ENCODE measurements at places on chromosomes 12 and 14. TPM values are rescaled to one million over a fixed set of nuclear protein-coding genes. Genes with fewer than 3 reads are reported as not detected.
A peak's percentile ranks its signal among the peaks of the same experiment; 100 is the strongest.

GRCh38 chr12:111405859-111406473 lies at the start of gene SH2B3:
TSS of gene SH2B3 (plus strand) at chr12:111405923. CDS start at chr12:111418146, 12,223 bp downstream.
- peaks cover 35% of the 10 kb centered on the region for H3K4me1 ChIP-seq
- DNase-seq = no peak
- H3K27ac ChIP-seq = peak within 1 kb of the TSS; percentile 87
- H3K36me3 ChIP-seq = no peaks in the 10 kb centered on the region

DNA sequence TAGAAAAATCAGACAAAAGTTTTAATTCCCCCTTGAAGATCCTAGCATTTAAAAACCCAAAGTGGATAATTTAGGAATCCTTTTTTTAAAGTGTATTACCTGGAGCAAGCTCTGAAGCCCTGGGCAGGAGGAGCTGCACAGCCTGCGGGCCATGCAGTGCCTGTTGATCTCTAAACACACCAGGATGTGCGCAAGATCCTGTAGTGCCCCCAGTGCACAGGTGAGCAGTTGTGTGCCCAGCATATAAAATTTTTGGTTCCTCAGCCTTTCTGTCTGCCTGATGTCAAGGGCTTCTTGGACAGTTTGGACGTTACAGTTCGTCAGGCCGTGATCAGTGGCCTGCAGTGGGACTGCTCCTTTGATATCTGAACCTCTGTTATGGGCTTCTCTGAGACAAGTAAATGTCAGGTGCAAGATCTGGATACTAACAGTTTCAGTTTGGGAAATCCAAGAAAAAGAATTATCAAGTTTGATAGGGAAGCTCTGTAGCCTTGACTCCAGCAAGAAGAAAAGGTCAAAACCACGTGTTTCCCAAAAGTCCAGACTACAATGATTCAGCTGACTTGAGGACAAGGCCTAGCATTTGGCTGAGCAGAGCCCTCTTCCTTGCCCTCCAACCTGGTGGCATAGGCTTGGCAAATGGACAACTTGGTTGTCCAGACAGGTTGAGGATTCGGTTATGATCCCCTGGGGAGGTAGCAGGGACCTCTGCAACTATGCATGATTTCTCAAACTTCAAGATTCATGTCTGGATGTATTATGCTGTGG lies 1.0 kb downstream of the ATXN7L3B start:
- peaks cover 18% of the 10 kb centered on the region for H3K4me1 ChIP-seq
- DNase-seq = no peak
- H3K27me3 ChIP-seq = no peaks in the 10 kb centered on the region
- H3K4me3 ChIP-seq = peak overlapping the region; percentile 81
- H3K27ac ChIP-seq = peak overlapping the region; percentile 92

PAWR gene
- 338 TPM for total RNA-seq

- no peak for DNase-seq
- H3K27me3 ChIP-seq = no peaks in the 10 kb centered on the region
- no peaks in the 10 kb centered on the region for H3K36me3 ChIP-seq
- no peak overlapping the region for H3K27ac ChIP-seq
- H3K4me3 ChIP-seq = no peak overlapping the region
- peaks cover 2% of the 10 kb centered on the region for H3K4me1 ChIP-seq
Observed at GRCh38 chr14:96803958-96804357, 6.8 kb downstream of the VRK1 start.

PRB2 gene
- total RNA-seq = not detected

DNA sequence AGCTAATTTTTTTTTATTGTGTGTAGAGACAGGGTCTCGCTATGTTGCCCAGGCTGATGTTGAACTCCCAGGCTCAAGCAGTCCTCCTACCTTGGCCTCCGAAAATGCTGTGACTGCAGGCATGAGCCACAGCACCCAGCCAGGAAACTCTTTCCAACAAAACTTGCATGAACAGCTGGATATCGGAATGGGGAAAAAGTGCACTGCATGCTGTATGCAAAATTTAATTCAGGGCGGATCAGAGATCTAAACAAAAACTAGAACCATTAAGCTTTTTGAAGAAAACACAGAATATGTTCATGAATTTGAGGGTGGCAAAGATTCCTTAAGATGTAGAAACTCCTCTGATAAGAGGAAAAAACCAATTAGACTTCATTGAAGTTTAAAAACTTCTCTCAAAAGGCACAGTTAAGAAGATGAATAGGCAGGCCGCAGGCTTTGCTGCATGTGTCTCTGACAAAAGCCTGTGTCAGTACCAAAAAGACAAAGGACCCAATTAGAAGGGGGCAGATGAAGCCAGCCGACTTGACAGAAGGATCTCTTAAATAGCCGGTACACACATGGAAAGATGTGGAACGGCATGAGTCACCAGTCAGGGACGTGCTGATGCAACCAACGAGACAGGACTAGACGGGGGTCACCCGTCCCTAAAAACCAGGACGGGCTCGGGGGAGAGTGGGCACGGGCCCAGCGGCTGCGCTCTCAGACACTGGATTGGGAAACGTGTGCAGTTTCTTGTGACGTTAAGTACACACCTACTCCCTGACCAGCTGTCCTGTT lies 34.8 kb upstream of the MMP17 start:
- no peak for DNase-seq
- no peaks in the 10 kb centered on the region for H3K27me3 ChIP-seq
- H3K36me3 ChIP-seq = peaks cover 24% of the 10 kb centered on the region
- no peak overlapping the region for H3K4me3 ChIP-seq

DNA sequence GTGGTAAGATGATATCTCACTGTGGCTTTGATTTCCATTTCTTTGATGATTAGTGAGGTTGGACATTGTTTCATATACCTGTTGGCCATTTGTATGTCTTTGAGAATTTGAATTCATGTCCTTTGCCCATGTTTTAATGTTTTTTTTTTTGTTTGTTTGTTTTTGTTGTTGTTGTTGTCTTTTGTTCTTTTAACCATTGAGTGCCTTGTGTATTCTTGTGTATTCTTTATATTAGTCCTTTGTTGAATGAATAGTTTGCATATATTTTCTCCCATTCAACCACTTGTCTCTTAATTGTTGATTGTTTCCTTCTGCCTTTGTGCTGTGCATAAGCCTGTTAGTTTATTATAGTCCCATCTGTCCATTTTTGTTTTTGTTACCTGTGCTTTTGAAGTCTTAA lies 71.9 kb downstream of the FBXO33 start:
- H3K27me3 ChIP-seq = no peaks in the 10 kb centered on the region
- H3K27ac ChIP-seq = no peak overlapping the region
- DNase-seq = no peak
- H3K4me1 ChIP-seq = no peaks in the 10 kb centered on the region
- H3K4me3 ChIP-seq = no peak overlapping the region

ANKRD33 gene
- 0.19 TPM for total RNA-seq

DNA sequence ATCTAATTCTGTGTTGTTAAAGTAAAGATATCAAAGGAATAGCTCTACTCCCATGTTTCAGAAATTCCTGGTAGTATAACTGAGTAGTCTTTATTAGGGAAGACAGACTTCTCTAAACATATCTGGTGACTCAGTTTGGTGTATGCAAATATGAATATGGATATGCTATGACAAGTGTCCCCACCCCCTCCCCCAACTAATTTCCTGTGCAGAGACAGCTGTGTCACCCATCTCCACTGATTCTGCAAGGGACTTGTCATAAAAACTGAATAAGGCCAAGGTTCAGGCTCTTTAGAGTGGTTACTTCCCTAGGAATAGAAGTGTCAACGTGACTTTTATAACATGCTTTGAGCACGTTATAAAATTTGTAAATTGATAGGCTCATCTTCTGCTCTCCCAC lies 429.1 kb downstream of the DAD1 start:
- no peak for DNase-seq
- no peaks in the 10 kb centered on the region for H3K36me3 ChIP-seq
- H3K4me3 ChIP-seq = no peak overlapping the region
- no peaks in the 10 kb centered on the region for H3K27me3 ChIP-seq

CLEC4C gene
- total RNA-seq = not detected

GRCh38 chr12:89393551-89394121 lies 41.3 kb upstream of the DUSP6 start:
- H3K4me1 ChIP-seq = no peaks in the 10 kb centered on the region
- no peak overlapping the region for H3K4me3 ChIP-seq
- DNase-seq = no peak
- no peak overlapping the region for H3K27ac ChIP-seq

SDS gene
- not detected for total RNA-seq

GRCh38 chr14:73678698-73679097 lies 33.9 kb downstream of the DNAL1 start:
- H3K27ac ChIP-seq = no peak overlapping the region
- no peaks in the 10 kb centered on the region for H3K27me3 ChIP-seq
- H3K4me3 ChIP-seq = no peak overlapping the region
- H3K4me1 ChIP-seq = no peaks in the 10 kb centered on the region

GRCh38 chr12:5138256-5138655 lies 94.6 kb downstream of the KCNA5 start:
- no peak overlapping the region for H3K4me3 ChIP-seq
- H3K4me1 ChIP-seq = peaks cover 4% of the 10 kb centered on the region

DNA sequence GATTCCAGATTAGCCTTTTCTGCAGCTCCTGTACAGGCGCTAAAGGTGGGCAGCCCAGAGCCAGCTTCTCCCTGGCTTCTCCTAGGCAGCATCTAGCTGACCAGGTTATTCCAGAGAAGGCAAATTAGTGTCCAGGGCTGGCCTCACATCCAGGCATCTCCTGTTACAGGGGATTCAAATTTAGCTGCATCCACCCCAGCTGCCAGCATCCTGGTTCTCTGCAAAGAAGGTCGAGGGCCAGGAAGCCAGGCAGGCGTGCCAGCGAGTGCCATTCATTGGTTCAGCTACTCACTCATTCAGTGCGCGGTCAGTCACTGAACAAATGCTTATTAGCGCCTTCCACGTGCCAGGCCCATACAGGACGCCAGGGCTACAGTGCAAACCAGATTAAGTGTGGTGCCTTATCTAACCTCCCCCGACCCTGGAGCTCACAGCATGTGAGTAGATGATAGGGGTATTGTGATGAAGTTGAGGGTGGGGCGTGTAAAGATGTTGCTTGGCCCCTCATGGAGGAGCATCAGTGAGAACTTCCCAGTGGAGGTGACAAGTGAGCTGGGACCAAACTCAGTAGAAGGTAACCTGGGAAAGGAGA lies 15.7 kb upstream of the FAM222A start:
- DNase-seq = no peak
- no peaks in the 10 kb centered on the region for H3K27me3 ChIP-seq
- no peak overlapping the region for H3K27ac ChIP-seq
- H3K36me3 ChIP-seq = no peaks in the 10 kb centered on the region
- H3K4me3 ChIP-seq = no peak overlapping the region
- no peaks in the 10 kb centered on the region for H3K4me1 ChIP-seq

DNA sequence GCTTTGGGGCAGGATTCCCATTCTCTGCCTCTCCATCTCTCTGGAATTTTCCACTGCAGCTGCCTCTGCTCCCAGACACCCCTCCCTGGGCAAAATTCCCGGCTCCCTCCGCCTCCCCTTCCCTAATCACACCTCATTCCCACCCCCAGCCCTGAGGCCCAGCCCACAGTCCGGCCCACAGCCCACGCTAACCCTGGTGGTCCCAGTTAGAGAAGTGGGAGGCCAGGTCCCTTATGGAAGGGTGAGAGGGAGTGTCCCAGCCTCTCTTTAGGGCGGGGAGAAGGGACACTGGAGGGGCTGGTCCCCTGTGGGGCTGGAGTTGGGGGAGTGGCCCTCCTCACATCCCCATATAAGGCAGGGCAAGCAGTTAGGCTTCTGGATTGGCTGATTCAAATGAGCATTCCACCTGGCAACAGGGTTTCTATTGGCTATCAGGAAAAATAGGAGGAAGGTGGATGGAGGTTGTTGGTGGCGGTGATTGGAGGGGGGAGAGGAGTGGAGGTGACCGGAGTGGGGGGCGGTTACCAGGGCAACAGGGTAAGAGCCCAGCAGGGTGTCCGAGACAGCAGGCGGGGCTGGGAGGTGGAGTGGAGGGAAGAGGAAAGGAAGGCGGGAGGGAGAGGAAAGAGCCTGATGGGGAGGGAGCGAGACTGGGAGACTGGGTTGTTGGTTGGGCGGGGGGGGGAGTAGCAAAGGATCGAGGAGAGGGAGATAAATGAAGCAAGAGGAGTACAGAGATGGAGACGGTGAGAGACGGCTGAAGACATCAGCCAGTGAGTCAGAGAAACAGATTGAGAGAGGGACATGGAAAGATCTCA lies 1.9 kb upstream of the PTMS start:
- no peaks in the 10 kb centered on the region for H3K36me3 ChIP-seq
- peak overlapping the region; percentile 98 for H3K4me3 ChIP-seq
- DNase-seq = peak; percentile 94
- peak overlapping the region; percentile 77 for H3K27ac ChIP-seq
- no peaks in the 10 kb centered on the region for H3K27me3 ChIP-seq

GRCh38 chr12:13179211-13180074 lies 17.1 kb upstream of the EMP1 start:
- peak overlapping the region; percentile 37 for H3K4me3 ChIP-seq
- no peak for DNase-seq
- H3K27me3 ChIP-seq = no peaks in the 10 kb centered on the region
- no peaks in the 10 kb centered on the region for H3K4me1 ChIP-seq
- no peak overlapping the region for H3K27ac ChIP-seq

ESRRB gene
- 0.48 TPM for total RNA-seq

GRCh38 chr14:95260537-95261361 lies 59.0 kb downstream of the CLMN start:
- H3K36me3 ChIP-seq = no peaks in the 10 kb centered on the region
- H3K4me1 ChIP-seq = peaks cover 20% of the 10 kb centered on the region
- DNase-seq = no peak

CCDC175 gene
- total RNA-seq = 0.19 TPM

DNA sequence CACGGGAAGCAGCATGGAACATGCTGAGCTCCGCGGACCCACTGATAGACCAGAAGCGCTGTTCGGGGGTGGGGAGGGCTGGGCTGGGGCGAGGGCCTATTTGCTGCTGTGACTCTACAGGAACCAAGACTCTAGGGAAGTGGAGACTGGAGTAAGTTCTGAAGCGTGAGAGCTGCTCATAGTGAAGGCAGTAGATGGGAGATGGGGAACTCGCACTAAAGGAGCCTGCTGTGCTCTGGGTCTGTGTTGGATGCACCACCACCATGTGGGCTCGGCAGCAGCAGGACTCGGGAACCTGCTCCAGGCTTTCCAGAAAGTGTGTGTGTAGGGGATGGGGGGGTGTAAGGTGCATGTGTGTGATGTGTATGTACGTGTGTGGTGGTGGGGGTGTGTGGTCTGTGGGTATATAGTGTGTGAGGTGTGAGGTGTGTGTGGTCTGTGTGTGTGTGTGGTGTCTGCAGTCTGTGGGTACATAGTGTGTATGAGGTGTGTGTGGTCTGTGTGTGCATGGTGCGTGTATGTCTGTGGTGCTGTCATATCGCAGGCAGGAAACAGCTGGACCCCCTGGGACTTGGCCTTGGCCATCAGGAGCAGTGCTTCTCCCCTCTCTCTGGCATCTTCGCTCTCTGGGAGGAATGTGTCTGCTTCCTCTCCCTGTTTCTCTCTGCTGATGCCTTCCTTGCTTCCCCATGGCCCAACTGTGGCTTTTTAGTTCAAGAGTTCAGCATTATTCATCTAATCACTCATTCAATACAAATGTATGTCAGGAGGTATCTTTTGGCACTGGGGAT lies 378.9 kb downstream of the FUT8 start:
- no peak for DNase-seq
- H3K27me3 ChIP-seq = no peaks in the 10 kb centered on the region
- no peak overlapping the region for H3K4me3 ChIP-seq

- H3K27ac ChIP-seq = no peak overlapping the region
- H3K4me1 ChIP-seq = peaks cover 2% of the 10 kb centered on the region
- H3K27me3 ChIP-seq = no peaks in the 10 kb centered on the region
- peak overlapping the region; percentile 63 for H3K4me3 ChIP-seq
Observed at GRCh38 chr12:93573552-93574223, 1.2 kb downstream of the SOCS2 start.

Measured in H1 (cell line).